ENCODE measurements at places on chromosomes 12 and 14. TPM values are rescaled to one million over a fixed set of nuclear protein-coding genes. Genes with fewer than 3 reads are reported as not detected.

The ZDHHC22 gene
- not detected for polyA plus RNA-seq

The RFX4 gene
- not detected for polyA plus RNA-seq

The HVCN1 gene
- polyA plus RNA-seq: 5.6 TPM

The SERPINA1 gene
- 3,463 TPM for polyA plus RNA-seq

The CIROP gene
- polyA plus RNA-seq: not detected

The CCDC196 gene
- polyA plus RNA-seq: not detected

The GLS2 gene
- 3.3 TPM for polyA plus RNA-seq

The ANO2 gene
- polyA plus RNA-seq: not detected

The RAD9B gene
- polyA plus RNA-seq: 0.61 TPM

The CCDC198 gene
- 15.3 TPM for polyA plus RNA-seq

The SLC17A8 gene
- polyA plus RNA-seq: not detected

The CLEC4A gene
- 0.58 TPM for polyA plus RNA-seq

The KLRC2 gene
- not detected for polyA plus RNA-seq

The RHEBL1 gene
- not detected for polyA plus RNA-seq

The PZP gene
- polyA plus RNA-seq: 0.49 TPM

The OR6C76 gene
- not detected for polyA plus RNA-seq

The INSM2 gene
- not detected for polyA plus RNA-seq

The GPRC5D gene
- not detected for polyA plus RNA-seq

The CACNA2D4 gene
- polyA plus RNA-seq: 2.1 TPM

The CFAP54 gene
- polyA plus RNA-seq: 0.30 TPM

The PKP2 gene
- polyA plus RNA-seq: 72.1 TPM

The ST8SIA1 gene
- polyA plus RNA-seq: 0.77 TPM

The SLIRP gene
- 411 TPM for polyA plus RNA-seq

The RILPL1 gene
- polyA plus RNA-seq: 17.5 TPM

The RPS6KL1 gene
- polyA plus RNA-seq: 1.5 TPM

The GPD1 gene
- polyA plus RNA-seq: 30.6 TPM

The SSPN gene
- 2.3 TPM for polyA plus RNA-seq

The ISCA2 gene
- 80.3 TPM for polyA plus RNA-seq

The SLC25A21 gene
- polyA plus RNA-seq: 1.4 TPM

The TC2N gene
- 19.1 TPM for polyA plus RNA-seq

The FGF23 gene
- 1.8 TPM for polyA plus RNA-seq

The VPS37B gene
- 35.3 TPM for polyA plus RNA-seq

The MANSC4 gene
- polyA plus RNA-seq: not detected

The KCNMB4 gene
- 4.3 TPM for polyA plus RNA-seq

The OR6C2 gene
- not detected for polyA plus RNA-seq

The KLRG1 gene
- polyA plus RNA-seq: 1.8 TPM

The DAAM1 gene
- 21.6 TPM for polyA plus RNA-seq

The FAM186B gene
- polyA plus RNA-seq: 0.69 TPM
